Amniotic epithelial cell (primary cell): ENCODE measurements at places on chromosomes 12 and 14.

GRCh38 chr12:18074001-18074400 is 16.0 kb downstream of the RERGL start:
- no peak for DNase-seq

DNA sequence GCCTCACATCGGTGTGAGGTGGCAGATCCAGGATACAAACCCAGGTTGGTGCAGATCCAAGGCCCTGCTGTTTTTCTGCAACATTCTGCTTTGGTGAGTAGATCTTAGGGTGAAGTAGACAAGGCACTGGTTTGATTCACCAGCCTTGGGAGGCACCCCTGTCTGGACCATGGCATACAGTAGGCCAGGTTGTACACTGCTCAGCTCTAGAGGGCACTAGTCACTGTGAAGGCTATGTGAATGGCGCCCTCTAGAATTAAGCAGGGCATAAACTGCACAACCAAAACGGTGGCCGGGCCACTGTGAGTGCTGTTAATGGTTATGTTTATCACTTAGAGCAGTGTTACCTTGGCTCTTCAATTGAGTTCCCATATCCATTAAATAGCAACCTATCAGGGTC is 280.6 kb upstream of the PWP1 start:
- peak; percentile 50 for DNase-seq

DNA sequence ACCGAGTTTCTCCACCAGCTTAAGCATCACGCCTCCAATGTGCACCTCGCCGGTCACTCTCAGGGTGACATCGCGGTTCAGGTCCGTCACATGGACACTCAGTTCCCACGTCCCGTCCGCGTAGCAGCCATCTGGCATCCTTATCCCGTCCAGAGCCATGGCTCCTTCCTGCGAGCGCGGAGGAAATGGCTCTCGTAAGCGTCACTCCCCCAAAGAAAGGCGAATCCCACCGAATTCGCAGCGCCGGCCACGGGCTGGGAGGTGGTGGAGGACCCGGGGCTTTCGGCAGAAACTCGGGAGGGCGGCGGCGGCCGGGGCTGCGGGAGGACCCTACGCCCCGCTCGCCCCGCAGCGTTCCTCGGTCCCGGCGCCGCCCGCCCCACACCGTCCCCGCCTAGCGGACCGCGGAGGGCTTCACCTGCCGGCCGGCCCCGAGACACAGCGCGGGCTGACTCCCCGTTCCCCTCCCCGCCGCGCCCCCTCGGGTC is 396 bp downstream of the FERMT2 start:
- DNase-seq: no peak

DNA sequence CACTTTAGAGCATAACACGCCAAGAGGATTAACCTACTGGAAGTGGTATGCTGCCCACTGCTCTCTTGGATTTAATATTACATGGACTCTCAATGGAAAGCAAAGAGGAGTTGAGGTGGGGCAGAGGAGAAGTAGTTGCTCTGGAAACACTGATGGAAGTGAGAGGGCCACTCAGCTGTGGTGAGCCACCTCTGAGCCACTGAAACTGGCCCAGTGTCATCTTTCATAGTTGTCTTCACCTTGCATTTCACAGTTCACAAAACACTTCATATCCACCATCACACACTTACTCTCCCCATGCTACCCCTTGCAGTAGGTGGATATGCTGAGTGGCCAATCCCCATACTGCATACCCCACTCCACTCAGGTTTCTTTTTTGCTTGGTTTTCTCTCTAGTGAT is 12.2 kb upstream of the PCED1B start:
- DNase-seq: no peak

DNA sequence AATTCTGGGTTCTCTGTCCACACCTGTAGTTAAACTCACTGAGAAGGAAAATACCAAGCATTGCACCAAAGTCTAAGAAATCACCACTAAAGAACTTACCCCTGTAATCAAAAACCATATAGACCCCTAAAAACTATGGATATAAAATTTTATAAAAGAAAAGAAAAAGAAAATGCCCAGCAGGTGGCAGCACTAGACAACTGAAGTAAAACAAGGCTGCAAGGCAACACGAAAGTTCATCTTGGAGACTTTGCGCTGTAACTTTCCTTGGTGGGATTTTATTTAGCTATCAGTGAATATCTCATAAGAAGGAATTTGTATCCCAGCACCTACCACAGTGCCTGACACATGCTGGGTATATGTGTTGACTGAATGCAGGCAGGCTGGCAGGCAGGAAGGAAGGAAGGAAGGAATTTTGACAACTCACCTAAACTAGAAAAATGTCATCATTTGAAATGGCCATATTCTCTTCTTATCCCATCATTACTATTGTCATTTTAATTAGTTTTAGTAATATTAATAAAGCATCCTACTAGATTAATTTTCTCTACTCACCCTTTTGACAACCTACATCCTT is 68.2 kb upstream of the ETV6 start:
- DNase-seq: peak; percentile 76
